ENCODE measurements at places on chromosomes 6 and 20. TPM values are rescaled to one million over a fixed set of nuclear protein-coding genes. Genes with fewer than 3 reads are reported as not detected.

Gene COL9A1
- not detected for total RNA-seq

Gene SLC22A16
- not detected for total RNA-seq

Gene TNNC2
- total RNA-seq: not detected

Gene ZHX3
- 16.9 TPM for total RNA-seq

Gene CST5
- not detected for total RNA-seq

Gene SDHAF4
- total RNA-seq: 7.3 TPM

Gene FKBP5
- total RNA-seq: 48.0 TPM

All from thoracic aorta endothelial cell (primary cell).